ENCODE measurements at places on chromosomes 6 and 20. TPM values are rescaled to one million over a fixed set of nuclear protein-coding genes. Genes with fewer than 3 reads are reported as not detected.

The MLIP gene
- total RNA-seq, result 0.43 TPM

DNA sequence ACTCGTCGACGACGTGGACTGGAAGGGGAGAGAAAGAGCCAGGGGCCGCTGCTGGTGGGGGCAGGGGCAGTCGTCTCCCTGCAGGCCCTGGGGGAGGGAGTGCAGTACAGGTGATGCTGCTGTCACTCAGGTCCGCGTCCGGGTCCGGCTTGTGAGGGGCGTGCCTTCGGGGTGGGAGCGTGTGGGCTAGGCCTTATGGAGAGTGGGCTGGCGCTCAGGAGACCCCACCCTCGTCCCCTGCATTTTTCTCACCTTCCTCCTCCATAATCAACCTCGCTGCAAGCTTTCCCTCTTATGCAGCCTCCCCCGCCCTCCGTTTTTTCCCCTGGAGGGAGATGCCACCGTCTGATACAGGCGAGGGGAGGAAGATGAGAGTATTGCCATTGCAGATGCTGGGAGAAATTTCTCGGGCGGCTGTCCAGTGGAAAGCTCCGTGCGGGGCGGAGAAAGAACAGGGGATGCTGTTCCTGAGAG is 632 bp downstream of the PCMT1 start:
- H3K36me3 ChIP-seq, result no peaks in the 10 kb centered on the region
- H3K27me3 ChIP-seq, result no peaks in the 10 kb centered on the region

DNA sequence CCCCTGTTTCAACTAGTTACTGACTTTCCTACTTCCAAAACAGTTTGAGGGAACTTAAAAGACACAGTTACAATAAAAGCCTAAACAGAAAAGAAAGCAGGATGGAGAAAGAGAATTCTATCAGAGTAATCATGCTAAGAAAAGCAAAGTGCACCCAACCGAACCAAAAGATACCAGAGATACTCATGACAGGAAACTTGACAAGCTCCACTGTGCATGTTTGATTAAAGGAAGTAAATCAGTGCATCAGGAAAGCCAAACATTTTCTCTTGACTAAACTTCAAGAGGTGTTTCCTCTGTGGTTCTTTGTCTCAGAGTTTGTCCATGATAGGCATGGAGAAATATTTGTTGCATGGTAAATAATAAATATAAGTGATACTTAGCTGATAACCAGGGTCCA is 138.9 kb downstream of the PACRG start:
- H3K27me3 ChIP-seq, result no peaks in the 10 kb centered on the region
- no peak overlapping the region for H3K4me3 ChIP-seq
- no peaks in the 10 kb centered on the region for H3K36me3 ChIP-seq
- no peaks in the 10 kb centered on the region for H3K4me1 ChIP-seq
- H3K27ac ChIP-seq, result no peak overlapping the region

- no peak for DNase-seq
- peaks cover 8% of the 10 kb centered on the region for H3K36me3 ChIP-seq
- peaks cover 3% of the 10 kb centered on the region for H3K27me3 ChIP-seq
These were observed 428.8 kb upstream of the EPHA7 start for GRCh38 chr6:93848031-93848742.

The FAM83C gene
- total RNA-seq, result not detected

DNA sequence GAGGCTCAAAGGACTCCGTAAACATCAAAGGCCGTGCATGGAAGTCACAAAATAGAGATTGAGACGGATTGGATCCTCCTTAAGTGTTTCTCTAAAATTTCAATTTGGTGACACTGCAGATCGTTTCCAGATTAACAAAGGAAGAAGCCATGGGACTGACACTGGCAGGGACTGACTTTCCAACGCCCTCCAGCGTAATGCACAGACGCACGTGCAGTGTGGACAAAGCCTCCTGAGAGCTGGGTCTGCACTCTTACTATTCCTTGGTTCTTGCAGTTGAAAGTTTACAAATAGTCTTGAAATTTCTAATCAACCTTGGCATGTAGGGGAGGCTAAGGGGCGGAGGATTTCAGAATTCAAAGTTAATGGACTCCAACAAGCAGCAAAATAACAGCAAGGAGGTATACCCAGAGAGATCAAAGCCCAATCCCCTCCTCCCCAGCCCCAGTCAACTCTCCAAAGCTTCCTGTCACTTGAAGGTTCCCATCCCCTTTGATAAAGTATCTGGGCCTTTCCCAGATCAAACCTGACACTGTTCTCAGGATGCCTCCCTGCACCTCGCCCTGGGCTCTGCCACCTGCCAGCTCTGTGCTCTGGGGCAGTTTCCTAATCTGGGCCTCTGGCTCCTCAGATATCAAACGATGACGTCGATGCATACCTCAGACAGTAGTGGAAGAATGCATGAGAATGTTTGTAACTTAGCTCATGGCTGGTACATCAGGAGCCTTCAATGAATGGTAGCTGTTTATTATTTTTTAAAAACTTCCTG is 106.5 kb upstream of the TRAF3IP2 start:
- DNase-seq, result no peak
- peak overlapping the region; percentile 56 for H3K4me3 ChIP-seq
- peak overlapping the region; percentile 96 for H3K27ac ChIP-seq
- H3K27me3 ChIP-seq, result no peaks in the 10 kb centered on the region
- H3K4me1 ChIP-seq, result peaks cover 36% of the 10 kb centered on the region
- H3K36me3 ChIP-seq, result peaks cover 23% of the 10 kb centered on the region

The EPB41L1 gene
- total RNA-seq, result 68.1 TPM

- no peak overlapping the region for H3K4me3 ChIP-seq
- no peaks in the 10 kb centered on the region for H3K4me1 ChIP-seq
- no peak for DNase-seq
- no peak overlapping the region for H3K27ac ChIP-seq
- H3K36me3 ChIP-seq, result no peaks in the 10 kb centered on the region
These were observed 41.8 kb downstream of the TIAM2 start for GRCh38 chr6:155036907-155037306.

The ADGRB3 gene
- total RNA-seq, result 2.0 TPM
